Activated CD4-positive, alpha-beta memory T cell treated with anti-CD3 and anti-CD28 coated beads for 36 hours (primary cell): ENCODE measurements at places on chromosomes 12 and 14.

- peak; percentile 13 for DNase-seq
- H3K4me1 ChIP-seq: peaks cover 9% of the 10 kb centered on the region
- H3K27ac ChIP-seq: no peak overlapping the region
- H3K36me3 ChIP-seq: no peaks in the 10 kb centered on the region
- no peak overlapping the region for H3K4me3 ChIP-seq
Measured at GRCh38 chr14:92460916-92461579, 52.5 kb upstream of the RIN3 start.

- H3K27me3 ChIP-seq: peaks cover 7% of the 10 kb centered on the region
- no peak overlapping the region for H3K27ac ChIP-seq
- no peak overlapping the region for H3K4me3 ChIP-seq
- H3K36me3 ChIP-seq: peaks cover 4% of the 10 kb centered on the region
- H3K4me1 ChIP-seq: peaks cover 4% of the 10 kb centered on the region
Measured at GRCh38 chr14:49483268-49483667, 102.9 kb downstream of the RPS29 start.

- H3K4me3 ChIP-seq: no peak overlapping the region
- DNase-seq: peak; percentile 75
- peaks cover 19% of the 10 kb centered on the region for H3K36me3 ChIP-seq
Measured at GRCh38 chr12:98698603-98699463, 53.7 kb downstream of the APAF1 start.

GRCh38 chr12:131002216-131002631 lies 48.5 kb downstream of the ADGRD1 start:
- no peak for DNase-seq
- no peaks in the 10 kb centered on the region for H3K4me1 ChIP-seq
- no peak overlapping the region for H3K4me3 ChIP-seq
- no peaks in the 10 kb centered on the region for H3K36me3 ChIP-seq

DNA sequence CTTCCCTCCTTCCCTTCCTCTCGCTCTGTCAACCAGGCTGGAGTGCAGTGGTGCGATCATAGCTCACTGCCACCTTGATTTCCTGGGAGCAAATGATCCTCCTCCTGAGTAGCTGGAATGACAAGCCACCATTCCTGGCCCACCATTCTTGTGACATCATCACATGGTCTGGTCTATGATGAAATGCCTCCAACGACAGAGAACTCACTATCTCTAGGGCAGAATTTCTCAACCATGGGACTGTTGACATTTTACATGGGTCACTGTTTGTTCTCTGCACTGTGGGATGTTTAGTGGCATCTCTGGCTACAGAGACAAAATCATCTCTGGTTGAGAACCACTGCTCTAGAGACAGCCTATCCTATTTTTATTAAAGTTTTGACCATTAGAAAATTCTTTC lies 9.7 kb downstream of the VRK1 start:
- H3K27me3 ChIP-seq: no peaks in the 10 kb centered on the region
- H3K36me3 ChIP-seq: peaks cover 9% of the 10 kb centered on the region
- peaks cover 49% of the 10 kb centered on the region for H3K4me1 ChIP-seq
- H3K27ac ChIP-seq: no peak overlapping the region
- H3K4me3 ChIP-seq: no peak overlapping the region

GRCh38 chr14:24895243-24895583 lies 154.7 kb downstream of the STXBP6 start:
- H3K27me3 ChIP-seq: peaks cover 8% of the 10 kb centered on the region
- no peak overlapping the region for H3K4me3 ChIP-seq
- no peaks in the 10 kb centered on the region for H3K36me3 ChIP-seq
- no peak overlapping the region for H3K27ac ChIP-seq
- no peak for DNase-seq

DNA sequence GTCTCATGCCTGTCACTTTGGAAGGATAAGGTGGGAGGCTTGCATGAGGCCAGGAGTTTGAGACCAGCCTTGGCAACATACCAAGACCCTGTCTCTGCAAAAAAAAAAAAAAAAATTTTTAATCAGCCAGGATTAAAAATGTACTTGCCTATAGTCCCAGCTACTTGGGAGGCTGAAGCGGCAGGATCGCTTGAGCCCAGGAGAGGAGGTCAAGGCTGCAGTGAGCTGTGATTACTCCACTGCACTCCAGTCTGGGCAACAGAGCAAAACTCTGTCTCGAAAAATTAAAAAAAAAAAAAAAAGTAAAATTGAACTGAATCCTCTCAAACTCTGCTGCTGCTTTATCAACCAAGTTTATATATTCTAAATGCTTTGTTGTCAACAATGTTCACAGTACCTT lies 128.1 kb upstream of the AEBP2 start:
- no peaks in the 10 kb centered on the region for H3K27me3 ChIP-seq
- H3K36me3 ChIP-seq: peaks cover 2% of the 10 kb centered on the region
- no peak overlapping the region for H3K27ac ChIP-seq
- no peak for DNase-seq

GRCh38 chr12:42612231-42612613 lies 22.7 kb upstream of the PRICKLE1 start:
- no peak overlapping the region for H3K4me3 ChIP-seq
- no peaks in the 10 kb centered on the region for H3K4me1 ChIP-seq
- no peak overlapping the region for H3K27ac ChIP-seq

DNA sequence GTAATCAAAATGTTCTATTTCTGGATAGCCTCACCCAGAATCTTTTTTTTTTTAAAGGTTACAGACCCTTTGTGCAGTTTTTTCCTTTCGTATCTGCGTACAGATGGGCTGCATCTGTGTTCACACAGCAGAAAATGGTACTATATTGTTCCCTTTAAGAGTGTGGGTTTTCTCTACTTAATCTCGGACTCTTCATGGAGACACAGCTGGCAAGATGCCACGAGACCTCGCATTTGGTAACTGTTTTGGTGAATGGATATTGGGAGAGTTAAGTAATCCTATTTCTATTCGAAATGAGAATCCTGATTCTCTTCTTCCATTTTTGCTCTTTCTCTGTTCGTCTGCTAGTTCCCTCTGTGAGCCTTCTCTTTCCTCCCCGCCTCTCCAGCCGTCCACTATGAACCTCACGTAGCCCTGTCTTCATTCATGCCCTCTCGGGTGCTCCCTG lies 85.7 kb downstream of the SAMD4A start:
- H3K4me1 ChIP-seq: peaks cover 3% of the 10 kb centered on the region
- no peaks in the 10 kb centered on the region for H3K36me3 ChIP-seq
- no peak overlapping the region for H3K27ac ChIP-seq
- peaks cover 6% of the 10 kb centered on the region for H3K27me3 ChIP-seq
- H3K4me3 ChIP-seq: no peak overlapping the region

GRCh38 chr12:5138256-5138655 lies 94.6 kb downstream of the KCNA5 start:
- H3K27me3 ChIP-seq: peaks cover 22% of the 10 kb centered on the region
- no peak for DNase-seq
- no peak overlapping the region for H3K27ac ChIP-seq
- no peaks in the 10 kb centered on the region for H3K36me3 ChIP-seq

DNA sequence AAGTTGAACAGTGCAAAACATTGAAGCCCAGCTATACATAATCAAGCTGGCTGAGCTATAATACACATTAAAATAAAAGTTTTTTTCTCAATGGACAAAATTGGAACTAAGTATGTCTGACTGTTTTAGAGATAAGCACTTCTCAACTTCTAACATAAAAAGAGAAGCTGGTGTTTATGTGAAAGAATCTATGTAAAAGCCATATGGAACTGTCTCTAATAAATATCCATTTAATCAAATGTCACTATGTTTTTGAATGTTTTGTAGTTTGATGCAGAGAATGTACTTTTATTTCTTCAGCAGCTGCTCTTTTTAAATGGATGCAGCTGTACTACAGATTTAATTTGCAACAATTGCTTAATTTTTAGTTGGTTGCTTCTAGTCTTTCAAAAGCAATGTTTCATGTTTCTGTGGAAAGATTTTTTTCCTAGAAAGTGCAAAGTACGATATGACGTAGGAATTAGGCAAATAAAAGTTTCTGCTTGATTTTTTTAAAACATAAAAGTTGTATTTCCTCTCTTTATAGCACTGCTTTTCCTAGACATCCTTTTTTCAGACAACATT lies 114.2 kb downstream of the PDE3A start:
- DNase-seq: no peak
- H3K27me3 ChIP-seq: no peaks in the 10 kb centered on the region
- no peaks in the 10 kb centered on the region for H3K36me3 ChIP-seq
- no peaks in the 10 kb centered on the region for H3K4me1 ChIP-seq
- H3K27ac ChIP-seq: no peak overlapping the region

GRCh38 chr12:1773937-1774655 lies 46.3 kb upstream of the LRTM2 start:
- H3K36me3 ChIP-seq: peaks cover 12% of the 10 kb centered on the region
- no peaks in the 10 kb centered on the region for H3K27me3 ChIP-seq
- no peak for DNase-seq
- H3K4me3 ChIP-seq: no peak overlapping the region
- H3K27ac ChIP-seq: no peak overlapping the region
- no peaks in the 10 kb centered on the region for H3K4me1 ChIP-seq

DNA sequence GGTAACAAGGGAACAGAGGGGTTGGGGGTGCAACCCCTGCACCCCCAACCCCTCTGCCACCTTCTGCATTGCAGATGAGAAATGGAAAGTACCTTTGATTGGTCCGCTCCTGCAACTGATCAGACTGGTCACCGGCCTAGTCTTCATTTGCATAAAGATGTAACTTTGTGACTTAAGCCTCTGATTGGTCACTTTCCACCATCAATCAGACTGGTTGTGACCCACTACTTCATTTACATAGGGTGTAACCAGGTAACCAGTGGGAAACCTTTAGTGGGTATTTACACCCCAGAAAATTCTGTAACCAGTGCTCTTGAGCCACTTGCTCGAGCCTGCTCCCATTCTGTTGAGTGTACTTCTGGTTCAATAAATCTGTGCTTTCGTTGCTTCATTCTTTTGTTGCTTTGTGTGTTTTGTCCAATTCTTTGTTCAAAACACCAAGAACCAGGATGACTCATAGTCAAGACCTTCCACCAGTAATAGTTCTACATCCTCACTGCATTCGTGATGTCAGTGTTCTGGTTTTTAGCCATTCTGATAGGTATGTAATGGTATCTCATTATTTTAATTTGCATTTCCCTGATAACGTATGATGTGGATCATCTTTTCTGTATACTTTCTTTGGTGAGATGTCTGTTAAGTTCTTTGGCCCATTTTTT lies 30.8 kb downstream of the LEMD3 start:
- no peak overlapping the region for H3K27ac ChIP-seq
- H3K4me1 ChIP-seq: peaks cover 64% of the 10 kb centered on the region
- no peak overlapping the region for H3K4me3 ChIP-seq
- peaks cover 41% of the 10 kb centered on the region for H3K36me3 ChIP-seq

- peaks cover 4% of the 10 kb centered on the region for H3K4me1 ChIP-seq
- peaks cover 45% of the 10 kb centered on the region for H3K27me3 ChIP-seq
- H3K27ac ChIP-seq: no peak overlapping the region
Measured at GRCh38 chr14:69261761-69262331, 1.9 kb downstream of the GALNT16 start.

DNA sequence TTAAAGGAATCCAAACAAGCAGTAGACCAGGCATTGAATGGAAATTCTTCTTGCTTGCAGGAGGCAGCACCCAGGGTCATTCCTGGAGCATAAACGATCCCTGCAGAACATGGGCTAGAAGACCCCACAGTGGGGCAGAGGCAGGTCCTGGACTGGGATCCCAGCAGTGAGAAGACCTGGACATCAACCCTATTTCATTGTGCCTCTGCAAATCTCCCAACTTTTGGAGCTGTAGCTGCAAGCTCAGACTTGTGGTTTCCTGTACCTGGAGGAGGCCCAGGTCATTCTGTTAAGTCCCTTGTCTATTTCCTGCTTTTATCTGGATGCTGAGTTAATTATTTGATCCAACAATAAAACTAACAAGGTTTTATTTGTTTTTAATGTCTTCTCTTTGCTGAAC lies 61.7 kb downstream of the CALM1 start:
- no peaks in the 10 kb centered on the region for H3K27me3 ChIP-seq
- no peak overlapping the region for H3K27ac ChIP-seq
- no peaks in the 10 kb centered on the region for H3K36me3 ChIP-seq
- no peaks in the 10 kb centered on the region for H3K4me1 ChIP-seq
- no peak for DNase-seq

- H3K4me3 ChIP-seq: no peak overlapping the region
- no peak for DNase-seq
- no peaks in the 10 kb centered on the region for H3K4me1 ChIP-seq
Measured at GRCh38 chr12:19222558-19222957, 93.0 kb downstream of the PLEKHA5 start.

DNA sequence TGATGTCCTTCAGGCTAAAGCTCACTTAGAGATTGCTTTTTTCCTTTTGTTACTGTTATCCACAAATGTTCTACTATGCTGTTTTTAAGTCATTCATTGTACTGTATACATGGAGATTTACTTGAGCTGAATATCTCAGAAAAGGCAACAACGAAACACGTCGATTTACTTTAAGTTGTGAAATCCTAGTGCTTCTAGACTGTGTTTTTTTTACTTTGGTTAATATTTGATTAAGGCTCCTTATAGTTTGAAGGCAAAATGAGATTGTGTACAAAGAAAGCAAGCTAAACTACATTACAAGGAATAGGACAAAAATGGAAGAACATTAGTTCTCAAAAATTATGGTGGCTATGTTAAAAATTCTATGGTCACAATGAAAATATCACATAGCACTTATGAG lies 114.5 kb downstream of the SLC35F4 start:
- H3K36me3 ChIP-seq: no peaks in the 10 kb centered on the region
- no peak for DNase-seq
- no peak overlapping the region for H3K27ac ChIP-seq
- H3K4me3 ChIP-seq: no peak overlapping the region

GRCh38 chr12:46788072-46788887 lies 37.5 kb downstream of the SLC38A4 start:
- no peak overlapping the region for H3K27ac ChIP-seq
- no peak for DNase-seq
- H3K4me1 ChIP-seq: peaks cover 10% of the 10 kb centered on the region
- no peak overlapping the region for H3K4me3 ChIP-seq
- peaks cover 9% of the 10 kb centered on the region for H3K27me3 ChIP-seq

GRCh38 chr14:87252103-87252502 lies 740.9 kb downstream of the GALC start:
- no peak overlapping the region for H3K4me3 ChIP-seq
- no peaks in the 10 kb centered on the region for H3K27me3 ChIP-seq
- H3K4me1 ChIP-seq: no peaks in the 10 kb centered on the region
- DNase-seq: no peak
- H3K36me3 ChIP-seq: no peaks in the 10 kb centered on the region
- H3K27ac ChIP-seq: no peak overlapping the region
